ENCODE measurements at places on chromosomes 2 and 18.

DNA sequence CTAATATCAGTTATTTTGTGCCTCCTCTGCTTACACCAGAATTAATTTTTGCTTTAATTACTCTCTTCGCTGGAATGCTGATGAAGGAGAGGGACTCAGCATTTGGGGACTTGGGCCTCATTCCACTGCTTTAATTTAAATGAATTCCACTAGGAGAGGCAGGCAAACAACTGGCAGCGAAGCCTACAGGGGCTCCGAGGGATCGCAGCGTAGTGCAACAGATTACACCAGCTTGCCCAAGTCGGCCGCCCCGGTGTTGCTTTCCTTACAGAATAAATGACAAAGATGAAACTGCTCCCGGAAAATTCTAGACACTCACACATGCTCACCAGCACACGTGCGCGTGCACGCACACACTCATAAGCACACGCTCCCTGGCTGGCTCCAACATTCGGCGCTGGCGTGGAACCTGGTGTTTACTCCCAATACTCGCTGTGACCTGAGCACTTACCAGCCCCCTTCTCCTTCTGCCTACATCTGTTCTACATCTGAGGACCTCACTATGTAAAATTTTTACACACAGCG, 175.4 kb downstream of the ZNF521 start:
- no peak for DNase-seq

GRCh38 chr18:3067722-3068121, 54.8 kb upstream of the LPIN2 start:
- DNase-seq, result no peak

DNA sequence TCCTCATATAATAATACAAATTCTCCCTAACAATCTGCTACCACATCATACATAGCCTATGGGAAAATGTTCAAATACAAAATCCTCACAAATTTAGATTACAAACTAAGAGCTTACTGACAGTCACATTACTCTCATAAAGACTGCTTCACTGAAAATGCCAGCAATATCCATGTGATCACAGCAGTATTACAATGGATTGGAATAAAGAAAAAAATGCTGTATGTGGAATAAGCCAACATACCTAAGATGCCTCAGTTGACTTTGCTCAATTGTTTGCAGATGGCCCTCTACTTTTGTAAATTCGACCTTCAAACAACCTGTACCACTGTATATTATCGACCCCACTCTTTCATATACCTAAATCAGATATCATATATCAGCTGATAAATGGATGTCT, 88.7 kb downstream of the DYM start:
- no peak for DNase-seq

GRCh38 chr2:237435844-237436587, 22.1 kb upstream of the COL6A3 start:
- no peak for DNase-seq

DNA sequence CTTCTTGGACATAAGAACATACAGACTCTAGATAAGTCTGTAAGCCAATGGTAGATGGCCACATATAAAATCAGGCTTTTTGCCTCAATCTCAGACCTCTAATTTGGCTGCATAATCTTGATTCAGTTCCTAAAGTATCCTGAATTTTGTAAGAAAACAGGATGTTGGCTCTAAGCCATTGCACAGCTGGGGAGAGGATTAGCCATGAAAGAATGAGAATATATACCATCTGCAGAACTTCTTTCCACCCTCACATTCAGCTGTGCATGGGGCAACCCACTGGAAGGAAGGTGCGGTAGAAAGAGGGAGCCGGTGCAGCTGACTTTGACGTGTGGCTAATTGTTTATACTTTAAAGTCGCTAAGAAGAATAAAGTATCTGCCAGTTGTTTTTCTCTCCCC, 1061.6 kb upstream of the FAM98A start:
- DNase-seq, result no peak

GRCh38 chr18:48659188-48660009, 120.6 kb downstream of the CTIF start:
- no peak for DNase-seq

GRCh38 chr2:57443973-57444521, 602.6 kb upstream of the VRK2 start:
- DNase-seq, result peak; percentile 20

DNA sequence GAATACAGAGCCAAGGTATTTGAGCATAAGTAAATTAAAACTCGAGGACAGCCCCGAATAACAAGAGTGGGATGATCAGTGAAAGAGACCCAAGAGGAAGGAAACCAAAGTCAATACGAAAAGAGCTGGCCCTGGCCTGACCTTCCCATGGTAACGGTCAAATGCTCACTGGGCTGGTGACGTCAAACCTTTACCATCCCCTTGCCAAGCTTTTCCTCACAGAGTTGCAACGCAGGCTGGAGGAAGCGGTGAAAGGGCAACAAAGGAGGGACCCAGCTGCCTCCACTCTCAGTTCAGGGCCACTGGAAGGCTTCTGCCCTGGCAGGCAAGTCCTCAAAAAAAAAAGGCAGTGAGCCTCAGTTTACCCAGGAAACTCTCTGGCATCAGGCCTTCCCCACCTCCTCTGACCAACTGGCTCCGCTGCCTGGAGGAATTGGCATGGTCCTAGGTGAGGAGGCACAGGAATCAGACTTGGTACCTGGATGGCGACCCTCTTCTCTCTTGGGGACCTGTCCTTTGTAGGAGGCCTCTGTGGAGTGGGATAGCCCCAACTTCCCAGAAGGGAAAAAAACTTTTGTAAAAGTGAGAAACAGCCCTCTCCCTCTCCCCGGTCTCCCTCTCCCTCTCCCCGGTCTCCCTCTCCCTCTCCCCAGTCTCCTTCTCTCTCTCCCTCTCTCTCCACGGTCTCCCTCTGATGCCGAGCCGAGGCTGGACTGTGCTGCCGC, 212.4 kb downstream of the ANAPC1 start:
- DNase-seq, result peak; percentile 68

- DNase-seq, result no peak
These were observed 5.3 kb upstream of the MOCOS start for GRCh38 chr18:36181898-36182506.

- DNase-seq, result peak; percentile 67
These were observed 40.1 kb downstream of the ODC1 start for GRCh38 chr2:10407841-10408648.

GRCh38 chr2:191188550-191189093, 37.8 kb upstream of the STAT4 start:
- no peak for DNase-seq

GRCh38 chr2:39875182-39875913, 96.3 kb upstream of the THUMPD2 start:
- DNase-seq, result no peak

DNA sequence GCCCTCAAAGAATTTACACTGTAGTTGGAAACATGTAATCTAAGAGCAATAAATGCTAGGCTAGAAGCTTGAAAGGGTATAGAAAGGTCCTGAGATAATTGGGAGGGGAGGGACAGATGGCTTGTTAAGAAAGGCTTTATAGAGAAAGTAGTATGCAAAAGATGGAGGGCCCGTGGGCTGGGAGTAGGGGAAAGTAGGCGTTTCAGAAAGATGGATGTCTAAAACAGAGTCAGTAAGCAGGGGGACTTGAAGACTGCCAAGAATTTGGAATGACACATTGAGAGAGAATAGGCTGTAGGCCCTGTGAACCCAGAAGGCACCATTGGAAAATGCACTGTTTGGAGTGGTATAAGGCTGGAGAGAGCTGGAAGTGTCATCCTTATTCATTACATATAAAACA, 822 bp downstream of the PSMG2 start:
- no peak for DNase-seq

DNA sequence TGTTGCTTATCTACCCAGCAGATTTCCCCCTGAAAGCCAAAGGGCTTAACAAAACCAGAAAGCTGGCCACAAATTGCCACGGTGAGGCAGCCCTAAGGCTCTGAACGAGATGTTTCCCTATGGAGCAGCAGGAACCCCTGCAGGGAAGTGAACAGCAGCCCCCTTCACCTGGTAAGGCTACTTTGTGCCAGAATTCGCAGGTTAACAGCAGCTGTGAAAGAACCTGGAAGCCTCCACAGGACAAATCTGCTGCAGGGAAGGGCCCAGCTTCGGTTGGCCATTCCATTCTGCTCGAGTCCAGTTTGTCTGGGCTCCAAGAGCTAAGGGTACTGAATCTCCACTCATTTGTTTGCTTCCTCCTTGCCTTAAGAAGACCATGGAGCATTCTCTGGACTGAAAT, 175.3 kb downstream of the PDE11A start:
- DNase-seq, result no peak

GRCh38 chr18:27461957-27462356, 276.8 kb upstream of the CHST9 start:
- DNase-seq, result no peak

DNA sequence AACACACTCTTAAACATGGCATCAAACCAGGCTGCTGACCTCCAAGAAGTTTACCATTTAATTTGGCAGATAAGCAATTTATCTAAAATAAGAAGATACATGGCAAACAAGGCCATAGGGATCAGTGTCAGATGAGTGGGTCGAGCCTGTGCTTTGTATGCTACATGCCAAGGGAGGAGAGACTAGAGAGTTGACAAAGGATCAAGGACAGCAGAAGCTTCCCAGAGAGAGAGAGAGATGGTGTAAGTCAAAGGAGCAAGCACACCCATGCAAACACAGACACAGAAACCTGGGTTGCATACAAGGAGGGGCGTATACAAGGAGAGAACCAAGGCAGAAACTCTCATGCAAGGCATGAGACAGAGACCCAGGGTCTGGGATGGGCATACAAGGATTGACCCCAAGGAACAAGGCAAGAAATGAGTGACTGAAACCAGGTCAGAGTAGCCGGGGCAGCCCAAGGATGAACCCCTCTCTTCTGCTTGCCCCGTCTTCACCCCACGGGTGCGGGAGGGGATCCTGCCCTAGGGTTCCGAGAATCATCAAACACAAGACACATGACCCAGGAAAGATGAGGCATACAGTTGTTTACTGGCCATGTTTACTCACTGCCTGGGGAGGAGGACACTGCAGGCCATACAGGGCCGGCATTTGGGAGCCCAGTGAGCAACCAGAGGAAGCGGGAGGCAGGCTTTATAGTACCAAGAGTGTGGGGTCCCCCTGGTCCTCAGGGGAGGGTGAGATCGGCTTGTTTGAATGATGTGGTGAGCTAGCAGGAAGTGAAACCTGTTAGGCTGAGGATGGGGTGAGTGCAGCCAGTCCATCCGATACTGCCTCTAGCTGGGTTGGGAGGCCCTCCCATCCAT, 529.2 kb upstream of the ID2 start:
- peak; percentile 18 for DNase-seq

DNA sequence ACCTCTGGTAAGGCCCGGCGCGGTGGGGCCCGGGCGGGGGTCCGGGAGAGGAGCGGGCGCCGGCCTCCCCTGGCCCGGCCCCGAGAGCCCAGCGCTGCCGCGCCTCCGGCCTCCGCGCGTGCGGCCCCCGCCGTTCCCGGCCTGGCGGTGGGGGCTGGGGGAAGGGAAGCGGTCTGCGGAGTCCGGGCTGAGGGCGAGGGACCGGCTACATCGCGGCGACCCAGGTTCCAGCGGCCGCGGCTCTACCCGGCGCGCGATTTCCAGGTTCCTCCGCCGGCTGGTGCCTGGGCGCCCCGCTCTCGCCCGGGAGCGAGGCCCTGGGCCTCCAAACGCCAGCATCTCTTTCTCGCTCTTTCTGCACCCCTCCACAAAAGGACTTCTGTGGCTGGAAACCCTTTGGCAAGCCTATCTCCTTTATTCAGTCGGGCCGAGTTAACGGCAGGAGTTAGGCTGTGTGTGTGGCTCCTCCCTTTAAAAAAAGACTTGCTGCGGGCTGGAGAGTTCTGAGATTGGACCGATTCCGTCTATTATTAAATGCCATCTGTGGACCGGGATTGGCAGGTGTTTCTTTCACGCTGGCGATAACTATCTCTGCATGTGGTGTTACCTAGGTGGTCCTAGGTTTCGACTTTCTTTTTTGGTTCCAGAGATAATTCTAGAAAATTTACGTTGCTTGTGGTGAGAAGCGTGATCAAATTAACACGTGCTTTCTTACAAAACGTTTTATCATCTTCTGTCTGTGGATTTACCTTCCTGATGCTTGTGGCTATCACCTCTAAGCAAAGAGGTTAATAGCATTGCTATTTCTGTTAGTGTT, 592 bp downstream of the ME2 start:
- peak; percentile 22 for DNase-seq

DNA sequence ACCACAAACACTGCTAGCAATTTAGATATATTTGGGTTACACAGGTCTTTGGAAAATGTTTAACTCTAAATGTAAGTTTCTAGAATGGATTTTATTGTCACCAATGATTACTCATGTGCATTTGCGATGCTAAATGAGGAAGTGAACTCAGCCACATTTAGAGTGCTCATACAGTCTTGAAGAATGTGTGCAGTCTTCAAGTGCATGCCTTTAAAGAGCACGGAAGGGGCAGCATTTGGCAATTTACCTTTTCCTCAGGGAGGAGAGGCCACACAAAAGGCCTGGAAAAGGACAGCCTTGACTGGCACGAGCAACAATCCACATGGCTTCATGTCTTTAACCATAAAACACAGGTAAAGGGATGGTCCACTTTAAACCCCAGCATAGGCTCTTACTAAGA, 78.5 kb upstream of the STK17B start:
- no peak for DNase-seq

- DNase-seq, result no peak
These were observed 160.8 kb downstream of the BCL2 start for GRCh38 chr18:63158676-63159291.

DNA sequence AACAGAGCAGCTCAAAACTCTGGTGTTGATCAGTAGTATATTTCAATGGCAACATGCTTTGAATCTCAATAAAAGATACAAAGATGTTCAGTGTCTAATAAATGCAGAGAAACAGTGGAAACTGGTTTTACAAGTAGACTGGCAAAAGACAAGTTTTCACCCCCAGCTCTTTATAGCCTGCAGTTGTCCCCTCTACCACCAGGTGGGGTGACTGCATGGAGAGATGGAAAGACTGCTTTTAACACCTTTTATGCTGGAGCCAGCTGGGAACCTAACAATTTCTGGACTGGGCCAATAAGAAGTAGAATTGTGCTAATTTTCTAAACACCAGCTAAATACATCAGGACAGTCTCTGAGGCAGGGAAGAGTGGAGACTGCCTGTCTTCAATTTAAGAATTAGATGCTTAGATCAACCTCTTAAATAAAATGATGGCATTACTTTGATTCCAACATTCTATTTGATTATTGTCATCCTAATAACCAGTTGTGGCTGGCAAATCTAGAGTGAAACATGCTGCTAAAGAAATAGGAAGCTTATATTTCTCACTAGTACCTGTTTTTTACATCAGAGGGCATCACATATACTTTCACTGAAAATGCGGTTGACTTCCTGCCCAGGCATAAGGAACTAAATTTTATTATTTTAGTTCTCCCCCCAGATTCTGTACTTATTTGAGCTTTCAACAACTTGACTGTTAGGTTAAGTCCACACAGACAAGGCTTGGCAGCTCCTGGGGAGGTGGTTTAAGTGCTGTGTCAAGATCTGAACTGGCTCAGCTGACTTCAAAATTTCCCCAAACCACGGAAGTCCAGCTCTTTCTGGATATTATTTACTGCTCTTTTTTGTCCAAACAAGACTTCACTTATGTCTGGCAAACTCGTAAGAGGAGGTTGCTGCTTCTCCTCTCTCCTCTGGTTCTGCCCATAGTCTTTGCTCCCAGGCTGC, 140.5 kb downstream of the TPGS2 start:
- DNase-seq, result no peak
